ENCODE measurements at places on chromosomes 16 and 17. TPM values are rescaled to one million over a fixed set of nuclear protein-coding genes. Genes with fewer than 3 reads are reported as not detected.

Gene PLEKHH3
- total RNA-seq = 10.1 TPM

Gene RGS9
- 3.2 TPM for total RNA-seq

Gene FBXO39
- 0.09 TPM for total RNA-seq

Gene CENPX
- 14.9 TPM for total RNA-seq

Gene KIF18B
- 0.77 TPM for total RNA-seq

Gene TNFAIP1
- total RNA-seq = 16.9 TPM

Gene LAT
- total RNA-seq = 1.1 TPM

Gene C17orf50
- total RNA-seq = not detected

Gene EPX
- not detected for total RNA-seq

Gene GP1BA
- total RNA-seq = not detected

Gene CSF3
- total RNA-seq = 0.16 TPM

Gene KRTAP4-3
- not detected for total RNA-seq

Gene GUCY2D
- total RNA-seq = 0.09 TPM

Gene BRD7
- total RNA-seq = 28.2 TPM

Gene SLFN13
- 2.1 TPM for total RNA-seq

Gene CCDC78
- total RNA-seq = 2.0 TPM

Gene RNFT1
- 17.9 TPM for total RNA-seq

Gene GNPTG
- 45.9 TPM for total RNA-seq

Gene SLC9A5
- total RNA-seq = 2.2 TPM

All from bronchial smooth muscle cell (primary cell).